ENCODE measurements at places on chromosomes 6 and 20.

DNA sequence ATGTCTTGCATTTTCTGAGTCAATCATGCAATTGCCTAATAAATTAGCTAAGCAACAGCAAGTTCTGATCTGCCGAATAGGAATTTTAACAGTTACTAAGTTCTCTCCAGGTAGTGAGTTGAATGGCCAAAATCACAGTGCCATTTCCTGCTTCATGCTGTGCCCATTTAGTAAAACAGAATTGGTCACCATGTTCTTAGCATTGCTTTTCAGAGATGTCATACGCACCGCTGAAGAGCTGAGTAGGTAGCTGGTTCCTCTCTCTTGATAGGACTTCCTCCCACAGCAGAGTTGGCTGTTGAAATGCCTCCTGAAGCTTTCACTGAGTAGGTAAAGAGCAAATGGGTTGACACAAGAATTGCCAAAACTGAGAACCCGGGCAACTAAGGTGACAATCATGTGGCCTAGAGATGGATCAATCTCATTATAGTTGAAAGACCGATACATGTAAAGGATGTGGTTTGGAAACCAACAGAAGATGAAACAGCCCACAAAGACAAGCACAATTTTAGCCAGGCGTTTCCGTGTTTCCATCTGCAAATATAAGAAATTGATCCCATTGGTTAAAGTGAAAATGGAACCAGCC, 57.1 kb upstream of the GJE1 start:
- no peak for DNase-seq

DNA sequence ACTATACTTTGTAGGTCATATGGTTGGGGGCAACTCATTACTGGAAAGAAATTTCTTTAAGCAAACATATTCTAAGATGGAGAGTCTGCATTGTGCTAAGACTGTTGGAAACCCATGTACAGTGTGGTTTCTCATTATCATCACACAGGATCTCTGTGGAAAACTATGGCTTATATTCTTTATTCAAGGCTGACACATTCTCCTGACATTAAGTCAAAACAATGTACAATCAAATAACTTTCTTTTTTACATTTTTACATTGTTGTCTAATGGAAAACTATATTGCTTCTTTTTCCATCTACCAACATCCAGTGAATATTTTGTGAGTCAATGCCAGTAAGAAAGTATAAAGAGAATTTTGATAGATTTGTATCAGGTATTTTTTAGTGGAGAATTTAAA, 417.6 kb downstream of the GRIK2 start:
- no peak for DNase-seq

DNA sequence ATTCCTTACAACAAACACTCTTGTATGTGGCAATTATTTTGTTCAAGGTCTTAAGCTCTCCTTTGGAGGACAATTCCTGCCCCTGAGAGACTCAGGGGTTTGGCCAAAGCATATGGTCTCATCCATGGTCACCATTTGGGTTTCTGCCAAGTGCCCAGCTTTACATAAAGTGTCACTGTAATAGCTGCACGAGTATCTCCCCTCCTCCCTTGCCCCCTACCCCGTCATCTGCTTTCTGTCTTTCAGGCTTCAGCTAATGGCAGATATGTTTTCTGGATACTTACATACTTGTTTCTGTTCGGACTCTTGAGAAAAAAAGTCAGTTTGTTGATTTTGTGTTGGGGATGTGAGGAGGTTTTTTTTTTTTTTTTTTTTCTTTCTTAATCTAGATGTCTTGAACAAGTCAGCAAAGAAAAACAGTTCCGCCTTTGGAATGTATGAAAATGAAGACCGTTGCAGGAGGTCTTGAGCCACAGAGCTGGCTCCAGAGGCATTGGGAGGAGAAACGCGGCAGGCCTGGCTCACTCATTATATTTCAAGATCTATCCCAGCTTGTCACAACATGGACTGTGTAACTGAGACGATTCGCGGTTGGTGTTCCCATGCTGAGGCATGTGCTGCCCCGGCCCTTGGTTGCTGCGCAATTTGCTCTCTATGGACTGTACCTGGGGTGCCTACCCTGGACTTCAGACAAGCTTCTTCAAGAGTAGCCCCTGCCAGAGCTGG, 32.6 kb upstream of the STX16 start:
- DNase-seq, result no peak

DNA sequence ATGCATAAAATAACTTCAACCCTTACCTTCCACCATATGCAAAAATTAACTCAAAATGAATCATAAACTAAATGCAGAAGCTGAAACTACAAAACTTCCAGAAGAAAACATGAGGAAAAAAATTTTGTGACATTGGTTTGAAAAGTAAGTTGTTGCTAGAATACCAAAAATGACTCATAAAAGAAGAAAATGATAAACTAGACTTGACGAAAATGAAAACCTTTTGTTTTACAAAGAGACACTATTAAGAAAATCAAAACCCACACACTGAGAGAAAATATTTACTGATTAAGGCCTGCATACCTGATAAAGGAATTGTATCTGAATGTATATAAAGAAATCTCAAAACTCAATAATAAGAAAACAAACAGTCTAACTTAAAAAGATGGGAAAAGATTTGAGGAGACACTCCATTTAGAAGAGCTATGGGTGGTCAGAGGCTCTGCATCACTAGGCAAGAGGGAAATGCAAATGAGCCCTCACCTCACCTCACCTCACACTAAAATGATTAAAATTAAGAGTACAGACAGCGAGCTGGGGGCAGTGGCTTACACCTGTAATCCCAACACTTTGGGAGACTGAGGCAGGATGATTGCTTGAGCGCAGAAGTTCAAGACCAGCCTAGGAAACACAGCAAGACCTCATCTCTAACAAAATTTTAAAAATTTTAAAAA, 97.6 kb upstream of the CST7 start:
- DNase-seq, result no peak

DNA sequence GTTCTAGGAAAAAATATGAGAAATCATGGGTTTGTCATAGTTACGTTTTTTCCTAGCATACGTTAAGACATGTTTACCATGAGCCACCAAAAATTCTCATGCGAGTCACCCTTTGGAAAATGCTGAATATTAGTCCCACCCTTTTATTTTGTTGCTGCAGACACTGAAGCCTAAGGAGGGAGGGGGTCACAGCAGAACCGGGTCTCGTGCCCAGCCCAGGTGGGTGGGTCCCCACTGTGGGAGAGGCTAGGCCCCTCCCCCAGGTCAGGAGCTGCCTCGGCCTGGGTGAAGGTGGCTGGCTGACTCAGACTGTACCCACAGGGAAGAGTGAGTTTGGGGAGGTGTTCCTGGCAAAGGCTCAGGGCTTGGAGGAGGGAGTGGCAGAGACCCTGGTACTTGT, 26.2 kb upstream of the SRF start:
- DNase-seq, result no peak

- no peak for DNase-seq
Observed at GRCh38 chr20:33933469-33933909, 60.2 kb upstream of the RALY start.

GRCh38 chr6:116175344-116175743, 49.4 kb upstream of the COL10A1 start:
- no peak for DNase-seq

DNA sequence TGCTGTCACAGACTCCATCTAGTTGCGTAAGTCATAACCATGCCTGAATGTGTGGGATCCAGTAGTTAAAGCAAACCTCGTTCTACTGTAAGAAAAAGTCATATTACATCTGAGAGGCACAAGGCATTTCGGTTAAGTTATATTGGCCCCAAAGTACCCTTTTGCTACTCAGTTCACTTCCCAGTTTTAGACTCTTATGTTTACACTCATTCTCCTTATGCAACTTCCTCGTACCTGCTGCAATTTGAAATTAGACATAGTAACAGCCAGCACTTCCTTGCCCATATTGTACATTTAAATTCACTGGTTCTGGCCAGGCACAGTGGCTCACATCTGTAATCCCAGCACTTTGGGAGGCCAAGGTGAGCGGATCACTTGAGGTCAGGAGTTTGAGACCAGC, 37.0 kb downstream of the PEX7 start:
- DNase-seq, result no peak

DNA sequence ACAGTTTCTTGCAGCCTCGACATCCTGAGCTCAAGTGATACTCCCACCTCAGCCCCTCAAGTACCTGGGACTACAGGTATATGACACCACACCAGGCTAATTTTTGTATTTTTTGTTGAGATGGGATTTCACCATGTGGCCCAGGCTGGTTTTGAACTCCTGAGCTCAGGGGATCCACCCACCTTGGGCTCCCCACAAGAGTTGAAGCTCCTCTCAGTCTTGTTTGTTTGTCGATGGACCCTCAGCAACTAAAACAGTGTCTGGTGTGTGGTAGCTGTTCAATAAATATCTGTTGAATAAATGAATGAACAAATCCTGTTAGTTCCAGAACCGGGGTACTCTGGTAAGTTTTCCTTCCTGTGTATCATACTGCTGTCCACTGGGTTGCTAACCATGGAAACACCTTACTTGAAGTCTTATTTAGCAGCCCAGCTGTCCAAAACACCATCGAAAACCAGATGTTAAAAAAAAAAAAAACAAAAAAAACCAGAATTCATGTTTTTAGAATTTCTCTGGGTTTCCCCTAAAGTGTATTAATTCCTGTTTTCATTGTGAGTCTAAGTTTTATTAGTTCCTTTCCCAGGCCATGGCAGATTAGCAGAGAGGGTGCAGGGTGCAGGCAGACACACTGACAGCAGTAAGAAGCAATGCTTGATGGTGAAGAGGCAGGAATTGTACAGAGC, 7.8 kb upstream of the EZR start:
- no peak for DNase-seq

GRCh38 chr6:3849681-3850450, 693 bp downstream of the FAM50B start:
- DNase-seq, result no peak

DNA sequence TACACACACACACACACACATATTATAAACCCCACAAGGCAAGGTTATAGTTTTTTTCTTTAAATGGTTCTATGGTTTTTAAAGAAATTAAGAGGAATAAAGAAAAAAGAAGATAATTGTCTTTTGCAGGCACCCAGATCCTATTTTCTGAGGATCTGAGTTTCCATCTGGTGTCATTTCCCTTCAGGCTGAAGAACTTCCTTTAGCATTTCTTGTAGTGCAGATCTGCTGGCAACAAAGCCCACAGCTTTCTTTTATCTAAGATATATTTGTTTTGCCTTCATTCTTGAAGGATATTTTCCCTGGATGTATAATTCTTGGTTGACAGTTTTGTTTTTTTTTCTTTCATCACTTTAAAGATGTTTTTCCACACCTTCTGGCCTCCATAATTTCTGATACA, 57.6 kb upstream of the PMEPA1 start:
- no peak for DNase-seq

DNA sequence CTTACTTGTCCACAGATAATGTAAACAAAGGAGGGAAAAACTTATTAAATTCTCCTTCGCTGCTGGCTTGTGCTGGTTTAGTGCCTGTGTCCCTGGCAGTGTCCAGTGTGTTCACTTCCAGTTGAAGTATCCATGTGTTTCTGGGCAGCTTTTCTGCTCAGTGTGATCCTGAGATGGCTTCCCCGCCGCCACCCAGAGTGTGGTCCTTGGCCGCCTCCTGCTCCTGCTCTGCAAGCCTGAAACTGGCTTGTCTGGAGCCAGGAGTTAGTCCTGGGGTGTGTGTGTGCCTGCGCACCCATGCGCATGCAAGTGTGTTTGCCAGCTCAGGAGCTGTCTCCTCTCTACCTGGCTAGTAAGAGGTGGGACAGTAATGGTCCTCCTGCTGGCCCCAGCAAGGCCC, 7.2 kb downstream of the BTBD3 start:
- DNase-seq, result no peak

DNA sequence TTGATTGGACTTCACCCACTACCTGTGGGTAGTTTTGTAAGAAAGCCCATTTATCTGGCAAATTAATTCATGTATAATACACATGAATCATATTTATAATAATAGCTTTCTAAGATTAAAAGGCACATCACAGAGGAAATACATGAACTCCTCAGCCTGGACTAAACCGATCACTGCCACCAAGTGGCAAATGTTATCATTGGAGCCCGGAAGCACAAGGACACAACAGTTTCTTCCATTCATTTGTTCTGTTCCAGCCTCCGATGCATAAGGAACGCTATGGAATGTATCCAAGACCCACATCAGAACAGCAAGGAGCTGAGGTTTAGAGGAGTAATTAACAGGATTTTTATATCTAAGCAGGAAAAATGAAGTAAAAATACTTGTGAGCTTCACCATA, 13.9 kb upstream of the IPCEF1 start:
- no peak for DNase-seq

DNA sequence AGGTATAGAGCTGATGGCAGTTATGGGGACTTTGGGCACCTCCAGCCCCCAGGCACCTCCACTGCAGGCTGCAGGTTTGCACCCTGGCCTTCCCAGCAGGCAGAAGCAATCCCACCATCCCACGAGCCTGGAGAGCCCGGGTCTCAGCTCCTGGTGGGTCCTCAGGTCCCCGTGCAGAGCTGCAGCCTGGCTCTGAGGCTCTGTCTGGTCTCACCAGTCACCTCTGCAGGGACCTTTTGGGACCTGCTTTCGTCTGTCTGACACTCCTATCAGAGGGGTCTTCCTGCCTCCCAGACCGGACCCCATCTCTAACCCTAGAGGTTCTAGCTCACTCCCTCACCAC, 41.9 kb downstream of the FGD2 start:
- no peak for DNase-seq

DNA sequence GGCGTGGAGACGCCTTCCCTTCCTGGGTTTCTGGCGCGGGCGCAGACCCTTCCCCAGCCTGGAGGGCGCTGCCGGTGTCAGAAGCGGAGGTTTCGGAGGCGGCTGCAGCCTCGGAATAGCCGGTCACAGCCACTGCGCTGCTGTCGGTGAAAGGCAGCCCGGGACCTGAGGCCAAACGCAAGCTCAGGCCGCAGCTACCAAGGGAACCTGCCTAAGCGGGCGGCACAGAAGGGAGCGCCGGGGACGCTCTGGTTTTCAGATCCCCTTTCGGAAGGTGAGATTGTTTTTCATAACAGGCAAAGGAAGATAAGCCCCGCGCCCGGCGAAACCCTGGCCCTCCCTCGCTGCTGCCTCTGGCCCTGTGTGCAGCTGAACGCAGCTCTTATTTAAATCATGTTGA, 116.5 kb downstream of the FAM120B start:
- DNase-seq, result no peak

DNA sequence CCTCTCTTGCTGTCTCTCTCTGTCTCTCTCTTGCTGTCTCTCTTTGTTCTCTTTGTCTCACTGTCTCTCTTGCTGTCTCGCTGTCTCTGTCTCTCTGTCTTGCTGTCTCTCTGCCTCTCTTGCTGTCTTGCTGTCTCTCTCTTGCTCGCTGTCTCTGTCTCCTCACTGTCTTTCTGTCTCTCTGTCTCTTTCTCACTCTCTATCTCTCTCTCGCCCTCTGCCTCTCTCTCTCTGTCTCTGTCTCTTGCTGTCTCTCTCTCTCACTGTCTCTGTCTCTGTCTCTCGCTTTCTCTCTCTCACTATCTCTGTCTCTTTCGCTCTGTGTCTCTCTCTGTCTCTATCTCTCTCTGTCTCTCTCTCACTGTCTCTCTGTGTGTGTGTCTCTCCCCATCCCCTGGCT, 92.9 kb upstream of the MC3R start:
- no peak for DNase-seq

Measured in T-helper 22 cell (primary cell).